ENCODE measurements at places on chromosomes 5 and 9. TPM values are rescaled to one million over a fixed set of nuclear protein-coding genes. Genes with fewer than 3 reads are reported as not detected.

IFNB1 gene
- total RNA-seq, result not detected

HARS2 gene
- 32.7 TPM for total RNA-seq

SLC4A9 gene
- total RNA-seq, result 0.44 TPM

PRSS3 gene
- total RNA-seq, result not detected

FOXE1 gene
- total RNA-seq, result 0.05 TPM

DMRT3 gene
- total RNA-seq, result not detected

FOXD4L4 gene
- total RNA-seq, result 0.37 TPM

RNF183 gene
- total RNA-seq, result not detected

MORN5 gene
- not detected for total RNA-seq

EQTN gene
- not detected for total RNA-seq

TAF11L12 gene
- total RNA-seq, result not detected

MATR3 gene
- total RNA-seq, result 222 TPM

AMACR gene
- 4.8 TPM for total RNA-seq

COMMD10 gene
- 24.8 TPM for total RNA-seq

MRPL50 gene
- 10.2 TPM for total RNA-seq

TEX48 gene
- 0.83 TPM for total RNA-seq

BTNL8 gene
- total RNA-seq, result not detected

TUSC1 gene
- total RNA-seq, result 0.45 TPM

FOXD1 gene
- not detected for total RNA-seq

ATG10 gene
- total RNA-seq, result 6.6 TPM

TRPM6 gene
- total RNA-seq, result not detected

TOR1B gene
- total RNA-seq, result 21.9 TPM

TOR4A gene
- 7.1 TPM for total RNA-seq

IL13 gene
- total RNA-seq, result 2.8 TPM
